ENCODE measurements at places on chromosomes 4 and X.

DNA sequence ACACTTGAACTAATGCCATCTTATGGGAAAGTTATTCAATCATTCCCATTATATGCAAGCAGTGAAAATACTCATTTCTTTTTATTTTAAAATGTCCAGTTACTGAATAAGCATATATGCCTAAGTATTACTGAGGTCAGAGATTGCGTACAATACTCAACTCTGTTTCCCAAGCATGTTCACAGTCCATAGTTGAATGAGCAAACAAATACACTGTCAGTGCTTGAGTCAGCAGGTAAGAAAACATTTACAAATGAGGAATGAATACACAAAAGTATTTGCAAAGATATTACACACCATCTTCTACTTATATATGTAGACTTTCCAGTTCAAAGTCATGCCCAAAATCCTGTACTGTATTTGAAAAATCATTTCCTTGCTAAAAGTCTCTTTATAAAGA, 74.1 kb downstream of the TSPAN5 start:
- no peak for DNase-seq

DNA sequence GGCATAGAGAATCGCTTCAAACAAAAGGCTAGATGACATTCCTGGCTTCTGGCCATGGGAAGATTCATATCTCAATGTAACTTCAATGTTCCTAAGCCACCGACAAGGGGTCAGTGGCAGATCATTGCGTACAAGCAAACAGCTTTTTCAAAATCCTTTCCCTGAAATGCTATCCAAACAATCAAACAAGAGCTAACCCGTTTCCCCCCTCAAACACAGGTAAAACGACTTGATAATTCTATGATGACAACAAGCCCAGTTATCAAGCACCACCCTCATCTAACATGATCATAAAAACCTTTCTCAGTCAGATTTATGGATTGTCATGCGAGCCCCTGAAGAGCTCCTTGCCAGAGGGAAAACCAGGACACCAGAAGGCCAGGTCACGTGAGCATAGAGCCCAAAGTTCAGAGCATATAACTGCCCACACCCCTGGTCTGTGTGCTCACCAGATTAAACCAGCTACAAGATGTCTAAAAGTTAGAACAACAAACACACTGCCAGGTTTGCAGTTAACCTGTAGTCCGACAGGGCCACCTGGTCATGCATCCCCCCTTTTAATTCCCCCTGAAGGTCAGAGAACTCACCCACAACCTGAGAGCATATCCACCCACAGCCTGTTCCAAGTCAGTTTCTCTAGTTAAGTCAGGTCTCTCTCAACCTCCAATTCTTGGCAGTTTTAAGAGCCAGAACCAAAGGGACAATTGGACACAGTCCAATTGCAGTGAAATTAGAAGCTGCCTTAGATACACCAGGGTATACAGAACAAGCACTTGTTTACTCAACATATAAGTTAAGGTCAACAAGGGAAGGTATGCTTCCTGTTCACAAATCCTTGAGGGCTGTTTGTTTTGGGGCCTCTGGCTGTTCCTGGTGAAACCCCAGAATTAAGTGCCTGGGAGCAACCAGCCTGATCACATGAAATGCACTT, 248.1 kb upstream of the PPARGC1A start:
- DNase-seq, result no peak

GRCh38 chrX:74293343-74293946, 10.5 kb upstream of the ZCCHC13 start:
- DNase-seq, result peak; percentile 80

DNA sequence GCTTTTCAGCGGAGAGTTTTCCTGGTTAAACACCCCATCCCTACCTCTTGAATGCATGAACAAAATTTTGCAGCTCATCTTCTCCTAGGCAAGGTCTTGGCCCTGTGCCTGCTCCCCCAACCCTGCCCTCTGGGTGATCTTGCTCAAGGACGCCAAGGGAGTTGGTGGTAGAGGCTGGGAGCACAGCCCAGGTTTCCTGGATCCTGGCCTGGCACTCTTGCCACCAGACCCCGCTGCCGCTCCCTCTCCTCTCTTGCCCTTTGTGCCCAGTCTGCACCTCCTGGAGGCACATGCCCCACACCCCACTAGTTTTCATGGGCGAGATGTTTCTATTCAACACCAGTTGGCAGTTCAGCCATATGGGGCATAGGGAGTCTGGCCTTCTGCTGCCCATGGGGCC, 37.3 kb downstream of the TSC22D3 start:
- DNase-seq, result no peak

GRCh38 chr4:8730681-8731080, 138.1 kb downstream of the CPZ start:
- DNase-seq, result no peak

DNA sequence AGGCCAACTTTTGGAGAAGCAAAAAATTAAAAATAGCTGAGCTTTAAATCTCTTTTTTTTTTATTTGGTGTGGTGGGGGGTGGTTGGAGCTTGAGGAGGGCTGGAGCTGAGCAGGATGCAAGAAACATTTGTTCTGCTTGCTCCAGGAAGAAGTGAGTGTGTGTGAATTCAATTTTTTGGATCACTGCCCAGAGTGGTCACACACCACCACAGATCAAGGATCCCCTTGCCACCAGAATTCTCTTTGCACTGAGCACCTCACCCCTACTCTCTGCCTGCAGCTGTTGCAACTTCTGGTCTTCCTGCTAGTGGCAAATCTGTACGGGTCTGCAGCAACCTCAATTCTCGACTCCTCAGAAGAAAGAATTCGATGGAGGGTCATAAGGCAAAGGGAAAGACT, 19.9 kb upstream of the PLP1 start:
- DNase-seq, result no peak

GRCh38 chr4:158102904-158103303, 69.9 kb downstream of the GASK1B start:
- no peak for DNase-seq

- DNase-seq, result no peak
Measured at GRCh38 chrX:77640702-77641101, 145.3 kb downstream of the ATRX start.

DNA sequence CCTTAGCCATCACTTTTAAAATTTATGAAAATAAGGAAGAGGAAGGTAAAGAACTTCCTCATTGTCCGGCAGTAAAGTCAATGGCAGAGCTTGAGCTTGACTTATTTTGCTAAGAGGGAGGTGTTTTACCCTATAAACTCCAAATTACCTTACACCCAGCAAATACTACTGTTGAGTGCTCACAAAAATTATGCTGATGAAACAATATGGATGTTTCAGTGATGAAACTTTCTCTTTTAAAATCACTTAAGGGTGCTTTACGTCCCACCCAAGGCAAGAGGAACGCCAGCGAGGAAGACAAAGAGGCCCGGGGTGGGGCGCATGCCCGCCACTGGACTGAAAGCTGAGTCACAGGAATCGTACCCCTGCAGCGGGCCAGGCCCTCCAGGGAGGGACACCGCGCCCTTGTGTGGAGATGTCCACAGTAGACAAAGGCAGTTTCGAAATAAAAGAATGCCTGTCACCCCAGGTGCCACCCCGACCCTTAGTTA, 560 bp upstream of the TMSB4X start:
- DNase-seq, result peak; percentile 63

DNA sequence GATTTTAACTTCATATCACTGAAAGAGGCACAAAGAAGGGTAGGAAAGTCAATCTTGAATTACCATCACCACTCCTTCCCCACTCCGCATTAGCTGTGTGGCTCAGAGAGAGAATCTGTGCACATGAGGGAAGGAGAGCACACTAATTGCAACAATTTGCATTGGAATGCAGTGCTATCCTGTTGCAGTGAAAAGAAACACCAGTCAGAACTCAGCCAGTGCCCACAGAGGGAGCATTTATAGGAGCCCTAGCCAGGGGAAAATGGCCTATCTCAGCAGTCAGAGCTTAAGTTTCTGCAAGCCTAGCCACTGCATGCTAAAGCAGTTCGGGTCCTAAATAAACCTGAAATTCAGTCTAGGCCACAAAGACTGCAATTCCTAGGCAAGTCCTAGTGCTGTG, 159.4 kb upstream of the AR start:
- DNase-seq, result no peak

GRCh38 chrX:101022020-101022419, 29.9 kb downstream of the TRMT2B start:
- no peak for DNase-seq

- DNase-seq, result no peak
Measured at GRCh38 chr4:89249716-89250361, 57.8 kb downstream of the GPRIN3 start.

GRCh38 chr4:162957521-162958143, 209.1 kb downstream of the NAF1 start:
- DNase-seq, result no peak

DNA sequence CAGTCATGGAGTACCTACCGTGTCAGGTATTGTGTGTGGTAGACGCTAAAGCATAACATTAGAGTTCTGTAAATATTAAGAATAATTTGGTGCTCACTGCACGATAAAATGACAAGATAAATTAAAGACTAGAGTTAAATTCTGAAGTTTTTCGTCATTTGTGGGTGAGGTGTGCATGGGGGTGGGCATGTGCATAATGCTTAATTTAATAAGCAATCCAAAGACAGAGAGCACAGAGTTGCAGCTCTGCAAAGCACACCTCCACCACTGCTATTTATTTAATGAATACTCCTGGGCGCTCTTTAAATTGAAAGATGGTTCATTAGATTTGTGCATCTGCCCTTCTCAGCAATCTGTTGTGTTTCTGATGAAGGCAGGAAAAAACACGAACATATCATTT, 62.6 kb downstream of the GATB start:
- no peak for DNase-seq

DNA sequence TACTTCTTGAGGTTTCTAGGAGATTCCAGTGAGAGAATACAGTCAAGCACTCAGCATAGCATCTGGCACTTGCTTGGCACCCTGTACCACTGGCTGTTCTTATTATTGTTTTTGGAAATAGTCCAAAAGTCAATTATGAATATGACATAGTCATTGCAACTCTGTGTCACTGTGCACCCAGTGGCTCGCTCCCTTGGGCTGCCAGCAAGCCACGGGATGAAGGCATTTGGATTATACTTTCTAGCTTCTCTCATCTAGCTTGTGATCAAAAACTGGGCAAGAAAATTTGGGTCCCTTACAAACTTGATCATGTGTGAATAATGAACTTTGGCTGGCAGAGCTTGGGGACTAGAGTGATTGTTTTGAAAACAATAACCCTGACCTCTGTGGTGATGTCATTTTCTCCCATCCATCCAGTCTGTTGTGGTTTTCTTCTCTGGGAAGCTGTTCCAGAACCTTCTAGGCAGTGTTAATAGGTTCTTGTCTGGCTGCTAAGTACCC, 32.7 kb upstream of the LIMCH1 start:
- DNase-seq, result no peak

GRCh38 chr4:159856451-159856850, 753.6 kb downstream of the RAPGEF2 start:
- no peak for DNase-seq

DNA sequence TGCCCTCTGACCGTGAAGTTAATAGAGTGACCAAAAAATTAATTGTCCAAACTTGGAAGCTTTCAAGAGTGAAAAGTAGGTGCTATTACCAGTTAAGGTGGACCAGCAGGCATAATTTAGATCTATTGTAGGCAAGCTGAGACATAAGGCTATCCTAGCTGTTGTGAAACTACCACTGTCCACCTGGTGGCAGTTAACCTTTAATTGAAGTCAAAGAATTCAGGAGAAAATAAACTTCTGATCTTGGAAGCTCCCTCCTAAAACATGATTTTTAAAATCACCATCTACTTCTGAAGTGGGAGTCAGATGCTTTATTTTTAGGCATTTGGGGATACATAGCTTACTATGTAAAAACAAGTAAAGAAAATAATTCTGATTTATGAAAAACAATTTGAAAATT, 636.3 kb upstream of the HTR2C start:
- peak; percentile 54 for DNase-seq

DNA sequence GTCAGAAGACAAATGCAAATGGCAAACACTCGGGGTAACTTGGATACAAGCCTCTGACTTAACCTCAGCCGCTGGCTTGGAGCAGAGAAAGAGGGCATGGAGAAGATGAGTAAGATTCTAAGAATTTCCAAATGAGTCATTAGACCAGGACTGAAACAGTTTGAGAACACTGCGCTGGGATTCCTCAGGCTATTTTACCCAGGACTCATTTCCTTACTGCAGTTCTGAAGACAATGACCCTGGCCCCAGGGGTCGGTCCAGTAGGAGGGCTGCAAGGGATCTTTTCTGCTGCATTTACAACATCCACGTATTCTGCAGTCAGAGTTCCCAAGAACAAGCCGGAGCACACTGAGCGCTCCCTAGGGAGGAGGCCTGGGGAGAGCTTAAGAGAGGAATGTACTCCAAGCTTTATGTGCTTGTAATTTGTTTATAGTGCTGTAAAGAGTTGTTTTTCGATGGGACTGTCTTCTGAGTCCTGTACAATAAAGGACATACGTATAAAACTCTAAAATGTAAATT, 27.3 kb upstream of the SORBS2 start:
- no peak for DNase-seq

DNA sequence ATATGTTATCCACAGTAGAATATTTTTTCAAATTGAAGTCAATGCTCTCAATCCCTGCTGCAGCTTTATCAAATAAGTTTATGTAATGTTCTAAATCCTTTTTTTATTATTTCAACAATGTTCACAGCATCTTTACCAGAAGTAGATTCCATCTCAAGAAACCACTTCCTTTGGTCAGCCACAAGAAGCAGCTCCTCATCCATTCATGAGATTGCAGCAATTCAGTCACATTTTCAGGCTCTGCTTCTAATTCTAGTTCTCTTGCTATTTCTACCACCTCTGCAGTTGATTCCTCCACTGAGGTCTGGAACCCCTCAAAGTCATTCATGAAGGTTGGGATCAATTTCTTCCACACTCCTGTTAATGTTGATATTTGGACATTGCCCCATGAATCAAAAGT, 2301.3 kb upstream of the TENM3 start:
- DNase-seq, result no peak

GRCh38 chr4:80535551-80535950, 200.0 kb downstream of the CFAP299 start:
- no peak for DNase-seq

DNA sequence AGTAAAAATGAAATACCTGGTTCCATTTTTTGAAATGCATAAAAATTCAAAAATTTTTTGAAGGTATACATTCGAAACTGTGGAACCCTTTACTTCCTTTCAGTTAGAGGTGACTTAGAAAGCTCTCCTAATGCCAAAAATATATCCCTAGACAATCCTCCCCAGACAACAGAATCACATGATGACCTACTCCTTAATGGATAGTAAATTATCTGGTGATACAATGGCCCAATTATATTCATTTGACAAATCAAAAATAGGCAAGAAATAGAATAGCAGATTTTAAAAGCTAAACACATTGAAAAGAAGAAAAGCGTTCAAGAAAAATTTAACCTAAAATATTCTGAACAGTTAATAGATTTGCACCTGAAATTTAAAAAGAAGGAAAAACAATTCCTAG, 3.5 kb upstream of the UGT2A2 start:
- no peak for DNase-seq

Measured in Karpas-422 (cell line).